EH (cell line): ENCODE measurements at places on chromosomes 5 and 9.

DNA sequence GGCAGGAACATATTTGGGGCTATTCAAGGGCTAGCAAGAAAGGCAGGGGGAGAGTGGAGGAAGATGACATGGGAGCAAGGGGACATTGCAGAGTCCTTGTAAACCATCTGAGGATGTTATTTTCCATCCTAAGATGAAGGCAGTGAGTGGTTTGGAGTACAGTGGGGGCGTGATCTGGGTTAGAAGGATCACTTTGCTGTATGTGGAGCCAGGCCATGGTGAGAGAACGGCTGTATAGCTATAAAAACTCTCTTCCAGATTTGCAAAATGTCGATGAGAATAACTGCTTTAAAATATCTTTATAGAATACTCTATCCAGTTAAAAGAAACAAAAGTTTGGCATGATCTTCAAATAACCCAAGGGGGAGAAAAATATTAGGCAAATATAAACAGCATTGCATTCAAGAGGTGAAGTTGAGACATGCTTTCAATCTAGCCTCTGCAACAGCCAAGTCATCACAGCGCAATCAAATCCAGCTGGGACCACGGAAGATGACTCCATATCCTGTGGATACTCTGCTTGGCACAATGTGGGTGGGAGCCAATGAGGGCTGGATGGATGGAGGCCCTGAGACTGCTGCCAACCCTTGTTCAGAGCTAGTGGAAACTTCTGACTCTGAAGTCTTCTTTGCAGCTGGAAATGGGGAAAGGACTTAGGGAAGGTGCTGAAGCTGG, 111.5 kb upstream of the BASP1 start:
- DNase-seq, result peak; percentile 88

DNA sequence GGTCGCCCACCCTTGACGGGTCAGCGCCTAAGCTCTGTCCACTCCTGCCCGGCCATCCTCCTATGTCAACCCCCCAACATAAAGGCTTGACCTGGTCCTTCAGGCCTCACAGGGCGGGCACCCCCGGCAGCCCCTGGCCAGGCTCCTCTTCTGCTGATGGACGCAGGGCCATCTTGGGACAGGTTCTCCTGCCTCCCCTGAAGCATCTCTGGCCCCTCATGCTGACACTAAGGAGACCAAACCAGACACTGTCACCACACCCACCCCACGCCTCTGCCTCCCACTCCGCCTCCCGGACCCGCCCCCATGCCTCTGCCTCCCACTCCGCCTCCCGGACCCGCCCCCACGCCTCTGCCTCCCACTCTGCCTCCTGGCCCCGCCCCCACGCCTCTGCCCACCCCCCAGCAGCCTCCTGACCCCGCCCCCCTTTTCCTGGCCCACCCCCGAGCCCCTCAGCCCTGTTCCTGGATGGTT, 6.8 kb downstream of the OBP2A start:
- DNase-seq, result no peak

- DNase-seq, result peak; percentile 13
These were observed 184.3 kb downstream of the DAB2IP start for GRCh38 chr9:121835587-121836365.

DNA sequence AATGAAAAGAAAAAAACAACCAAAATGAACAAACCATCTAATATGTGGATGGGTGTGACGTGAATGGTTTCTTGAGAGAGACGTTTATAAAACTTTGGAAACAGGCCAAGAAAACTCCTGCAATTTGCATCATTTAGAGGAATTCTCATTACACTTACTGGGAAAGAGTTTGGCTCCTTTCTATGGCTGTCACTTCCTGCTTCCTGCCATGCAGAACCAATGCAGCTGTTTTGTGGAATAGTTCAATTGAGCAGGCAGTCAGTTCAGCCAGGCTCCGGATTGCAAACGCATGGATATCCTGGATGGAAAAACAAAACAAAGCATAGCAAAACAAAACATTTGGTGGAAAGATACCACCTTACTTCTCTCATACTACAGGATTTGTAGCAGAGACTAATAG, 36.6 kb downstream of the FAM114A2 start:
- DNase-seq, result peak; percentile 10

DNA sequence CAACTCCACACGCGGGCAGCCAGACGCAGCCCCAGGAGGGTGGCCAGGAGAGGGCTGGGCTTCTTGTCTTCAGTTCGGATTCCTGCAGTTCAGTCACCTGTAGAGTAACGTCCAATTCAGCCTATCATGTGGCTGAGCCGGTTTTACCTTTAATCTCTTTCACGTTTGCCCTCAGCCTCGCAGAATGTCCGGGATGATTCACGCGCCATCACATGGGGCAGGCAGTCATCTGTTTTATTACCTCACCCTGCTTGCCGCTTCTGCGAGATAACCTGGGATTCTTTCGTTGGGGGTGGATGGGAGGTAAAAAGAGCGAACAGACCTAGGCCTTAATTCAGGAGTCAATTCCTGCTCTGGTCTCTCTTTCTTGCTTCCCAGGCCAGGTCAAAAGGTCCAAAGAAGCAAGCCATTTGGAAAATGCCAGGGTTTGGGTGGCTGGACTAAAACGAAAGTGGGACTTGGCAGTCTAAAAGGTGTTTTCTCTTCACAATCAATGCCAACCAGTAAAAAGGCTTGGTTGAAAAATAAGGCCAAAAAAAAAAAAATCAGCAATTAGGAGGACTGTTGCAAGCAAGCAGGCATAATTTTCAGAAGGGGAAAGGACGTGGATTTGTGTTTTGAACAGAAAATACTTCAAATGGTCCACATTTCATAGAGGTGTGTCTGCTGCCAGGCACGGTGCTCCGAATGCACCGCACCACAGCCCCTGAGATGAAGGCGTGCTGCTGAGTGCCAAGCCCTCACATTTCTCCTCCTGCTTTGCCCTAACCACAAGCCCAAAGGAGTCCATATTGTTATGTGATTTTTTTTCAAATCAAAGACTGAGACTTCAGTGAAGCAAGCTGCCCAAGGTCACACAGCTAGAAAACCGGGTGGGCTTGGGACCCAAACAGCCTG, 2.8 kb upstream of the WWC1 start:
- no peak for DNase-seq

- DNase-seq, result no peak
These were observed 173.7 kb upstream of the SLC12A2 start for GRCh38 chr5:127909821-127910220.

- DNase-seq, result no peak
These were observed 360.6 kb downstream of the PTPRD start for GRCh38 chr9:10252174-10252573.

DNA sequence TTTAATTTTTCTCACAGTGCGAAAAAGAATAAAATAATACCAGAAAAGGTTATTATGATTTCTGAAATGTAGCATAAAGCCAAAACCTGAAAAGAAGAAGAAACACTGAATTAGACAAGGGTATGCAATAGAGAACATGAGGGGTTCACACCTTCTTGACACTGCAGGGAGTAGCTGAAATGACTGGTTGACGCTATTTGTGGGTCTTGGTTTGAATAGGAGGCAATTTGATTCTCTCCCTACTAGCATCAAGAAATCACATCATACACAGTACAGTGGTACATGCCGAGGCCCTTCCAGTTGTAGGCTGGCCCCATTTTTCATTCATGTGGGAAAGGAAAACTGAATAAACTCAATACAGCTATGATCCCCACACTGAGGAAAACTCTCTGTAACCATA, 68.6 kb downstream of the NR3C1 start:
- no peak for DNase-seq

GRCh38 chr5:139181835-139182452, 16.2 kb downstream of the SIL1 start:
- peak; percentile 40 for DNase-seq

GRCh38 chr5:154482528-154483449, 4.8 kb upstream of the HAND1 start:
- DNase-seq, result no peak

DNA sequence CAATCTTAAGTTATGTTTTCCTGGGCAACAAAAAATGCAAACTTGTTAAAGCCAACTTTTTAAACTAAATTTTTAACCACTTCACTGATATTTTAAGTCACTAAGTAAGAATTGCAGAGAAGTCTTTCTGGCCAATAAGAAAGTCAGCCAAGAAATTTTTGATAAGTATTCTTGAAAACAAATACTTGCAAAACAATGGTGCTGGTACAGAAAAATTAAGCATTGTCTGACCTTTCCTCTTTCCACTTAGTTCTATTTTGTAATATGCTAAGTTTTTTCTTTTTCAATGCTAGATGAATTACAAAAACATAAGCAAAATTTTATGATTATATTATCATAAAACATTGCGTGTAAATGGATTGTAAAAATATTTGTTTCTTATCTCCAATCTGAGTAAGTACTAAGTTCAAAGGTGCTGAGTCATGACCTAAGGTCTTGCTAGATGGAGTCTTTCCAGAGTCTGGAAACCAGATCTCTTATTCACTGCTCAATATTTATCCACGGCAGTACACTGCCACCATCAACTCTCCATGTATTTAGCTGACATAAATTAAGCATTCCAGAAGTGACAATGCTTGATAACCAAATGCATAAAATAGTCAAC, 139.7 kb downstream of the MEF2C start:
- DNase-seq, result peak; percentile 6

DNA sequence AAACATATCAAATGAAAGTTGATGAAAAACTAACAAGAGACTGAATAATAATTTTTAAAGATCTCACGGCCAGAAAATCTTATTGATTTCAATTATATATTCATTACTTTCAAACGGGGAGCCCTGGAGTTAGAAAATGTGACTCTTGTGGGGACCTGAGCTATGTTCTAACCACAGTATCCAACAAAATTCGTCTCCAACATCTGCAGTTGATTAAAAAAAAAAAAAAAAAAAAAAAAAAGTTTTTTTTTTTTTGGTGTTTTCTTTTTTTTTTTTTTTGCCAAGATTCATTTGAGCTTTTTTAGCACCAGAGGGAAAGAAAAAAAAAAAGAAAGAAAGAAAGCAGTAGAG, 144.3 kb upstream of the PIK3R1 start:
- DNase-seq, result peak; percentile 41
